ENCODE measurements at places on chromosomes 7 and 10.

- DNase-seq = no peak
Observed at GRCh38 chr7:123876557-123877256, 31.7 kb downstream of the HYAL4 start.

GRCh38 chr7:43648473-43649406 is 65.8 kb downstream of the STK17A start:
- peak; percentile 86 for DNase-seq

DNA sequence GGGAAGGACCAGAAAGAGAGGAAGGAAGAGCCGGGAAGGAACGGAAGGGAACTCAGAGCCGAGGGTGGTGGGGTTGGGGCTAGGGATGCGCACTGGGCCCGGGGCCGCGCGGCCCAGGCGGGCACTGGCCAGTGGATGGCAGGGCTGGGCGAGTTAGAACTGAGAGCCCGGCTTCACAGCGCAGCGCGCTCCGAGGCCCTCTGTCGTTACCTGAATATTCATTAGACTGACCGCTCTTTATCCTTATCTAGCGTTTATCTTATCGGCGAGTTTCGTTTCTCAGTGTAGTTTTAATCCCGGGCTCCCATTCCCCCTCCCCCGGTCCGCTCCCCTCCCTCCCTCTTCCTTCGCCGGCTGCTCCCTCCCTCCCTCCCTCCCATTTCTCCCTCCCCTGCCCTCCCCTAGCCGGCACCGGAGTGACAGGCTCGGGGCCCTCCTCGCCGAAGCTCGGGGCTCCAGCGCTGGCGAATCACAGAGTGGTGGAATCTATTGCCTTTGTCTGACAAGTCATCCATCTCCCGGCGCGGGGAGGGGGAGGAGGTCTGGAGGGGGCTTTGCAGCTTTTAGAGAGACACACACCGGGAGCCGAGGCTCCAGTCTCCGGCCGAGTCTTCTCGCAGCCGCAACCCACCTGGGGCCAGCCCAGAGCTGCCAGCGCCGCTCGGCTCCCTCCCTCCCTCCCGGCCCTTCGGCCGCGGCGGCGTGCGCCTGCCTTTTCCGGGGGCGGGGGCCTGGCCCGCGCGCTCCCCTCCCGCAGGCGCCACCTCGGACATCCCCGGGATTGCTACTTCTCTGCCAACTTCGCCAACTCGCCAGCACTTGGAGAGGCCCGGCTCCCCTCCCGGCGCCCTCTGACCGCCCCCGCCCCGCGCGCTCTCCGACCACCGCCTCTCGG is at the start of gene PAX2:
Gene PAX2, plus strand, starts transcription at position 596 of the 895 bp plus-strand sequence. CDS start 679 bp downstream, outside the sequence.
- DNase-seq = no peak

DNA sequence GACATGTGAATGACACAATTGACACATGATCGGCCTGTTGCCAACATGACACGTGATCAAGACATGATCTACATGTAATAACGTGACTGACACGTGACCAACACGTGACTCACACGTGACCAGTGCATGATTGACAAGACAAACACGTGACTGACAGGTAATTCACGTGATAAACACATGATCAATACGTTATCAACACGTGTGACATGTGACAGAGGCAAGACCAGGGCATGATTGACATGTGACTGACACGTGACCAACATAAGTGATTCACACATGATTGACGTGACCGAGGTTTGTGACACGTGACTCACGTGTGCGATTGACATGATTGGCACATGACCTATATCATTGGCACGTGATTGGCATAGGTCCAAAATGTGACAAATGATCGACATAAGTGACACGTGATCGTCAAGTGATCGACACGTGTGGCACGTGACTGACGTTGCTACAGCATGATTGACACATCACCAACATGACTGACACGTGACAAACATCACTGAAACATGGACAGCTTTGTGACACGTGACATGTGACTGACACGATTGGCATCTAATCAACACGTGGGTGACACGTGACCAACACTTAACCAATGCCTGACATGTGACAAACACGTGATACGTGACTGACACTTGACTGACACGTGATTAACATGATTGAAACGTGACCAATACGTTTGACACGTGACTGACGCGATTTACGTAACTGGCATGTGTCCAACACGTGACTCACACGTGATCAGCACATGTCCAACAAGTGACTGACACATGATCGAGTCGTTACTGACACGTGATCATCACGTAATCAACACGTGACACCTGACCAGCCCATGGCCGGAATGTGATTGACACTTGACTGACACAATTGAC is 23.0 kb downstream of the CRPPA start:
- peak; percentile 40 for DNase-seq

DNA sequence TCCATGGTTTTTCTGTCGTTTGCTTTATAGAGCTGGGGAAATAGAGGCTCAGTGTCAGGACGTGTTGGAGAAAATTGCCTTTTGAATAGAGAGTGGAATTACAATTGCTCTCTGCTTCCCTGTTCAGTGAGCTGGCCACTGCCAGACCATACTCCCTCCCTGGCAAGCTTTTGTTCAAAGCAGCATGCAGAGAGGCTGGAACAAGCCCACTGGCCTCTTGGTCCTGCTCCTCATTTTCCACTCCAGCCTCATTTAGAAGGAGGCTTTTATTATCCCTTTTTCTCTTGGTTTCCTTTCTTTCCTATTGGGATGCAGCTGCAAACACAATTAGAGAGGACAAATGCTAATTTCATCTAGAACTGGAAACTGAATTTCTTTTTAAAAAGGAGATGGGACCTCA is 302.2 kb upstream of the PODXL start:
- no peak for DNase-seq

DNA sequence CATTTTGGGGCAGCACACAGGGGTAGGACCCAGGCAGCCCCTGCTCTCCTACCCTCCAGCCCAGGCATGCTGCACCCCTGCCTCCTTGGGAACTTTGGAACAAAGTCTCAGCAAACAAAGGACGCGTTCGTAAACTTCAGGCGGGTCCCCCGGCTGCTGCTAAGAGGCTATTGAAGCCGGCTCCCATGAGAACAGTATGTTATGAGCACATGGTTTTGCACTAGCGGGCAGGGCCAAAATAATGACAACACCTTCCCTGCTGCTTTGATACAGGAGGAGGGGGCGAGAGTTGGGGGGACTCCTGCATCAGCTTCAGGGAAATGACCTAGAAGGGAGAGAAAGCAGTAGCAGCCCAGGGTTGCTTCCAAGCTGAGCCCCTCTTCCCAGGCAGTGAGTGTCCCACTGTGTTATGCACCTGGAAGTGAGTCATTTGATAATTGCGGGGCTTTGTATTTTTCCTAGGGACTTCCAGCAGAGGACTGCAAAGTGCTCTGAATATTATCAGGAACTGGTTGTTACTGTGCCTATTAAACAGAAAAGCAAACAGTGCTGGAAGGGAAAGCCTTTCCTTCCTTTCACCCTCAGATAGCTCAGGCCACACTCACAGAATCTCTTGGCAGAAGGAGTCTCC is 6.9 kb downstream of the ITPRIP start:
- no peak for DNase-seq

GRCh38 chr7:12706900-12707536 is 19.6 kb downstream of the ARL4A start:
- DNase-seq = no peak

GRCh38 chr7:104852386-104852785 is 161.6 kb upstream of the KMT2E start:
- DNase-seq = no peak

DNA sequence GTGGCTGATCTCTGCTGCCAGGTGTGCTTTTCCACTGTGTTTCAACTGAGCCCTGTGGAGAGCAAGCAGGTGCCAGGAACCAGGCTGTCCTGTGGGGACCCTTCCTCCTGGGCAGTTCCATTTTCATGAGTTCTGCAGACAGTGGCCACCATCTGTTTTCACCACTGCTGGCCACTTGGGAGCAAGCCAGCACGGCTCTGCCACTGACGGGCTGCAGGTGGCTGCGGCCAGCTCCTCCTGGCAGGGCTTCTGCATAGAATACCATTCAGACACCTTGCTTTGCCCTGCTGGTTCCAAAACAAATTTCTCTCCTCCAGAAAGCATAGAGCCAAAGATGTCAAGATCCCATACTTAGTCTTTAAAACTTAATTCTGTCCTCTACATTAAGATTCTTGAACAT is 48.3 kb downstream of the LANCL2 start:
- DNase-seq = no peak

- no peak for DNase-seq
Observed at GRCh38 chr10:63539994-63540393, 18.8 kb downstream of the REEP3 start.

- DNase-seq = no peak
Observed at GRCh38 chr7:101739775-101740398, 77.5 kb upstream of the CUX1 start.

- DNase-seq = no peak
Observed at GRCh38 chr7:48421357-48421756, 250.1 kb downstream of the ABCA13 start.

GRCh38 chr10:60427709-60428386 is 38.2 kb upstream of the ANK3 start:
- DNase-seq = no peak

DNA sequence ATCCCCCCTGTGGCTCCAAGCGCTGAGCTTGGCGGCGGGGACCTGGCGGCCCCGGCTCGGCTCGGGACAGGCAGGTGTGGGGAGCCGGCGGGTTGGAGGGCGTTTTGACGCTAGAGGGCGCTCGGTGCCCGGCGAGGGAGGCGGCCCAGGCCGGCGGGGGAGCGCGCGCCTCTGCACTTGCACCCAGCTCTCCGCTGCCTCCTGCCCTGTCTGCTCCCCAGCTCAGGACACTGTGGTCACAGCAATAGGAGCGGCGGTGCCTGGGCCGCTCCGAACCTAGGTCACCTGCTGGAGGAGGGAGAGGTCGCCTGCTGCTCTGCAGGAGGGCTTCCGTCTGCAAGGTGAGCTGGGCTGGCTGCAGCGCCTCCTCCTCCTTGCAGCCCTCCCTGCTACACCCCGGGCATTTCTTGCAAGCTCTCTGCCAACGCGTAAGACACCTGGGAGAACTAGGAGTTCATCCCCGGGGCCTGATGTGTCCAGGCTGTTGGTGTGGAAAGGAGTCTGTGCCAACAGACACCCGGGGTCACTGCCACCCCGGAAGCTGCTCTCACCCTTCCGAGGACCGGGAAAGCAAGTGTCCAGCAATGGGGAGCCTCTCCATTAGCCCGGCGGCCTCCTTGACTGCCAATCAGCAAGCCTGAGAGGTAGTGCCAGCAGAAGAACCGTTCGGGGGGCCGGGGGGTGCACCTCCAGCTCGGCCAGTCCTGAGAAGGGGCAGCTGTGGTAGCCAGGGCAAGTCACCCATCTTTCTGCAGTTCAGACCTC is 620.4 kb downstream of the GALNT17 start:
- no peak for DNase-seq

GRCh38 chr10:26334932-26335573 is 103.1 kb upstream of the APBB1IP start:
- DNase-seq = peak; percentile 56

DNA sequence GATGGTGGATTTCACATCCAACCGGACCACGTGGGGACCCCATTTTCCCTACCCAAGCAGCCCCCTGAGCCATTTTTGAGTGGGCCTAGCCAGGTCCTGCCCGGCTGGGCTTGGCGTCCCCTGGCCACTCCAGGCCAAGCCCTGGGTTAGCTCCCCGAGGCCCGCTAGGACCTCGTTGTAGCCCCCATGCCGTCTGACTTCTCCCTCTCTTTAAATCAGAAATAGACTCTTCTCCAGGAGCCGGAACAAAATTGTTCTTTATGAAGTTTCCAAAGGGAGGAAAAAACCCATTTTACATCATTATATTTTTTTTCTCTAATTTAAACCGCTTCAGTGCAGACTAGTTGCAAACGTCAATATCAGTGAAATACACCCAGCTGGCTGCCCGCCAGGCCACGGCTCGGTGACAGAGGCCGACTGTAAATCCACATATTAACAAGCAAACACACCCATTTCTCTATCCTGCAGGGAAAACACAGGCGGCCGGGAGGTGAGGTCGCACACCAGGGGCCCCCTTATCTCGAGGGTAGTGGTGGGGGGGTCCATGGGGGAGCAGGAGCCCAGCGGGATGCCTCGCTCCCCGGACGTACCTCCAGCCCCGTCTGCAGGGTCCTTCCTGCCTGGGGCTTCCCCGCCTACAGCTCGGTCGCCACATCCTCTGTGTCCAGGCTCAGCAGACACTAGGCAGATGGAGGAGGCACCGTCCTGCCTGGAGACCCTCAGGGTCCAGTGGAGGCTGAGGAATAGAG is 72.7 kb downstream of the ELFN1 start:
- peak; percentile 33 for DNase-seq

DNA sequence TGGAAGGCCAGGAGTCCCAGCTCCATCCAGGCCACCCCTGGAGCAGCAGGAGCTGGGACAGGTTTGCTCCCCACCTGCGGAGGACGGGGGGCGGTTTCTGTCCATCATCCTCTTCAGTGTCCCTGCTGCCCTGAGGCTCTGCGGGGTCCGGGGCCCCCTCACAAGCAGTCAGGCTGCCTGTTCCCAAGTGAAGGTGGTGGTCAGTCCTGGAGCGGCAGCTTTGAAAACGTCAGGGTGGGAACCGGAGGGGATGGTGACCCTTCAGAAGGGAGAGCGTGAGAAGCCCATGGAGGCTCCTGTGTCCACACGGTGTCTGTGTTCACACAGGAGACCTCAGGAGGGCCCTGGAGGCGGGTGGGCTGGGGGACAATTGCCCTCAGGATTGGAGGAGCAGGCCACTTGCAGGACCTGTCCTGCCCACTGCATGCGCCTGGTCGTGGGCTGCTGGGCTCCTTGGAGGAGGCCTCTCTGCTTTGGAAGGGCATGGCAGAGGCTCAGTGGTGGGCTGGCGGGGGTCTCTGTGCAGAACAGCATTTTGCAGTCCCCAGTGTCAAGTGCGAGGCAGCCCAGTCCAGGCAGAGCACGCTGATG is 49.3 kb upstream of the INPP5A start:
- DNase-seq = no peak

- DNase-seq = no peak
Observed at GRCh38 chr10:99433378-99434020, 3.1 kb upstream of the GOT1 start.

DNA sequence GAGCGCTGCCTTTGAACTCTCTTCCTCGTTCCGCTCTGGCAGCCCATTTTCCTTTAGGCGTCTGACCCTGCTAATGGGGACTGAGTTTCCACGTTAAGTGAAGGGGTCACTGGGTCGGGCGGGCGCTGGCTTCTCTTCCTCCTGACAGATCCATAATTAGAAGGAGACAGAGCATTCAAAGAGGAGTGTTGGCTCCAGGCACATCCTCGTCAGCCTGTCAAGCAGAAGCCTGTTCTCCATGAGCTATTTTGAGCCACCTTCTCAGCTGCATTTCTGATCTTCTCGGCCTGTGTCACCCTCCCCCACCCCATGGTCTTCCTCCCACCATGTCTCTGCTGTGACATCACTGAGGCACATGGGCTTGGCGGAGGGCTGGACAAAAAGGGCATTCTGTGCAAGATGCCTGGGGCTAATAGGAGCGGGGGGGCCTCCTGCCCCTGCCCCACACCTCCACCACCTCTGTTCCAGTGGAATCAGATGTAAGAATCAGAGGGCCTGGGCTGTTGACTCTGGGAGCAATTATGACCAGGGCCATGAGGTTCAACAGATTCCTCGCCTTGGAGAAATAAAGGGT is 248.1 kb downstream of the PLXNA4 start:
- no peak for DNase-seq
